Transverse colon (tissue), 4 donors: ENCODE measurements at places on chromosomes 2 and 18. TPM values are rescaled to one million over a fixed set of nuclear protein-coding genes. Genes with fewer than 3 reads are reported as not detected.
A peak's percentile ranks its signal among the peaks of the same experiment; 100 is the strongest.

The ARHGAP25 gene
- total RNA-seq = 11.6 TPM

The GPR17 gene
- not detected for total RNA-seq

- DNase-seq = no peak
Observed at GRCh38 chr2:240998706-240998994, 232 bp downstream of the SNED1 start.

- peak; percentile 13 for DNase-seq
Observed at GRCh38 chr2:241801611-241802420, 7.2 kb upstream of the NEU4 start.

The SNTG2 gene
- total RNA-seq = 0.55 TPM

DNA sequence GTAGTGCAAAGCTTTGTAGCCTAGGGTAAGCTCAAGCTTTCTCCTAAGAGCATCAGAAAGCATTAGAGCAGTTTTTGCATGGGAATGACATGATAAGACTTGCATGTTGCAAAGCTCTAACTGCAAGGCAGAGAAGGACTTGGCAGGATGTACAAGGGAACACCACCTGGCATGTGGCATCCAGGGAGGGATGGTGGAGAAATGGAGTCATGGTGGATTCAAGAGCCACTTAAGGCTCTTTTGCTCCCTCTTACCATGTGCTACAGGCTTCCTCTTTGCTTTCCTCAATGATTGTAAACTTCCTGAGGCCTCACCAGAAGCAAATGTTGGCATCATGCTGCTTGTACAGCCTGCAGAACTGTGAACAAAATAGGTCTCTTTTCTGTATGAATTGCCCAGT is 266.0 kb downstream of the GLI2 start:
- no peak for DNase-seq
